ENCODE measurements at places on chromosomes 5 and 9. TPM values are rescaled to one million over a fixed set of nuclear protein-coding genes. Genes with fewer than 3 reads are reported as not detected.

DNA sequence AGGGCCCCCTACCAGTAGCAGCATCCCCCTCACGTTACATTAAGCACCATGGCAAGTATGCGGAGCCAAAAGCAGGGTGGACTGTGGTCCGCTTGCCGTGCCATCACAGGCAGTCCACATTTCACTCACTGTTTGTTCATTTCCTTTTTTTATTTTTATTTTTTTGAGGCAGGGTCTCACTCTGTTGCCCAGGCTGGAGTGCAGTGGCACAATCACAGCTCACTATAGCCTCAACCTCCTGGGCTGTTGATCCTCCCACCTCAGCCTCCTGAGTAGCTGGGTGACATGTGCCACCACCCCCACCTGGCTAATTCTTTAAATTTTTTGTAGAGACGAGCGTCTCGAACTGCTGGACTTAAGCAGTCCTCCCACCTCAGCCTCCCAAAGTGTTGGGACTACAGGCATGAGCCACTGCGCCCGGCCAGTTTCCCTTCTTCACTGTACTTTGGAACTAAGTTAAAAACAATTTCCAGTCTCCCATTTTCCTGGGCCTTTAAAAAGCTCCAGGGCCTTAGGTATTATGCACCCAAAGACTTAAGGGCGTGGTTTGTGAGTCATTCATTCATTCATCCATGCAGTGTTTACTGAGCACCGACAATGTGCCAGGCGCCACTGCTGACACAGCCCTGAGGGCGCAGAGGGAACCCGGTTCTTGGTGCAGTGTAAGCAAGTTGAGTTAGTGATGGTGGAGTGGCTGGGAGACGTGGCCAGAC, 19.9 kb downstream of the PRRX2 start:
- H3K27ac ChIP-seq, result no peak overlapping the region
- no peak for DNase-seq
- H3K4me3 ChIP-seq, result no peak overlapping the region
- H3K36me3 ChIP-seq, result no peaks in the 10 kb centered on the region

Gene IL9
- total RNA-seq, result not detected

- H3K27me3 ChIP-seq, result no peaks in the 10 kb centered on the region
- H3K27ac ChIP-seq, result no peak overlapping the region
- H3K36me3 ChIP-seq, result no peaks in the 10 kb centered on the region
- no peaks in the 10 kb centered on the region for H3K4me1 ChIP-seq
- H3K4me3 ChIP-seq, result no peak overlapping the region
These were observed 175.8 kb upstream of the CHD1 start for GRCh38 chr5:99104538-99105132.

Gene PDE8B
- 25.5 TPM for total RNA-seq

- no peak overlapping the region for H3K27ac ChIP-seq
- no peak for DNase-seq
- H3K36me3 ChIP-seq, result no peaks in the 10 kb centered on the region
- no peak overlapping the region for H3K4me3 ChIP-seq
These were observed 175.2 kb downstream of the PSAT1 start for GRCh38 chr9:78472111-78472510.

Gene BARHL1
- not detected for total RNA-seq

- H3K27ac ChIP-seq, result no peak overlapping the region
- no peak for DNase-seq
- no peak overlapping the region for H3K4me3 ChIP-seq
- H3K36me3 ChIP-seq, result no peaks in the 10 kb centered on the region
- no peaks in the 10 kb centered on the region for H3K4me1 ChIP-seq
- H3K27me3 ChIP-seq, result no peaks in the 10 kb centered on the region
These were observed 42.1 kb downstream of the PCDH1 start for GRCh38 chr5:141835928-141836670.

DNA sequence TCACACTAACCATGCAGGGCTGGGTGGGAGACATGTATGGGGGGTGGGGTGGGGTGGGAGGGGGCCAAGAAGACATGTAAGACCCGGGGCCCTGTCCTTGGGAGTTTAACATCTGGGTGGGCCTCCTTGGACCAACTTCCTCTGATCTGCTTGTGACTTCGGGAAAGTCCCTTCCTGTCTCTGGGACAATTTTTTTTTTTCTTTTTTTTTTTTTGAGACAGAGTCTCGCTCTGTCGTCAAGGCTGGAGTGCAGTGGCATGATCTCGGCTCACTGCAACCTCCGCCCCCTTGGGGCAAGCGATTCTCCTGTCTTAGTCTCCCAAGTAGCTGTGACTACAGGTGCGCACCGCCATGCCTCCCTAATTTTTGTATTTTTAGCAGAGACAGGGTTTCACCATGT, 23.8 kb upstream of the IER5L start:
- H3K27ac ChIP-seq, result no peak overlapping the region
- no peak for DNase-seq
- H3K36me3 ChIP-seq, result no peaks in the 10 kb centered on the region
- H3K4me1 ChIP-seq, result no peaks in the 10 kb centered on the region
- H3K27me3 ChIP-seq, result no peaks in the 10 kb centered on the region

GRCh38 chr5:181207214-181207959, 2.4 kb upstream of the TRIM7 start:
- no peaks in the 10 kb centered on the region for H3K4me1 ChIP-seq
- peak overlapping the region; percentile 16 for H3K4me3 ChIP-seq
- peak overlapping the region; percentile 48 for H3K27ac ChIP-seq
- no peaks in the 10 kb centered on the region for H3K27me3 ChIP-seq
- DNase-seq, result peak; percentile 77
- no peaks in the 10 kb centered on the region for H3K36me3 ChIP-seq

Gene BTNL8
- 0.30 TPM for total RNA-seq

GRCh38 chr5:109681763-109682162, 8.0 kb upstream of the MAN2A1 start:
- no peak overlapping the region for H3K27ac ChIP-seq
- no peaks in the 10 kb centered on the region for H3K27me3 ChIP-seq
- DNase-seq, result no peak
- H3K4me1 ChIP-seq, result no peaks in the 10 kb centered on the region
- H3K36me3 ChIP-seq, result no peaks in the 10 kb centered on the region
- H3K4me3 ChIP-seq, result no peak overlapping the region

- no peaks in the 10 kb centered on the region for H3K27me3 ChIP-seq
- H3K4me3 ChIP-seq, result no peak overlapping the region
- no peaks in the 10 kb centered on the region for H3K36me3 ChIP-seq
- H3K4me1 ChIP-seq, result no peaks in the 10 kb centered on the region
These were observed 73.4 kb downstream of the FBXO38 start for GRCh38 chr5:148457183-148457620.

Gene F12
- total RNA-seq, result 0.23 TPM

Gene C6
- 3.0 TPM for total RNA-seq

Gene PRR16
- 14.2 TPM for total RNA-seq

- no peaks in the 10 kb centered on the region for H3K36me3 ChIP-seq
- H3K27me3 ChIP-seq, result no peaks in the 10 kb centered on the region
- no peak overlapping the region for H3K27ac ChIP-seq
- H3K4me1 ChIP-seq, result no peaks in the 10 kb centered on the region
These were observed 38.6 kb downstream of the SLC44A1 start for GRCh38 chr9:105282870-105283621.

DNA sequence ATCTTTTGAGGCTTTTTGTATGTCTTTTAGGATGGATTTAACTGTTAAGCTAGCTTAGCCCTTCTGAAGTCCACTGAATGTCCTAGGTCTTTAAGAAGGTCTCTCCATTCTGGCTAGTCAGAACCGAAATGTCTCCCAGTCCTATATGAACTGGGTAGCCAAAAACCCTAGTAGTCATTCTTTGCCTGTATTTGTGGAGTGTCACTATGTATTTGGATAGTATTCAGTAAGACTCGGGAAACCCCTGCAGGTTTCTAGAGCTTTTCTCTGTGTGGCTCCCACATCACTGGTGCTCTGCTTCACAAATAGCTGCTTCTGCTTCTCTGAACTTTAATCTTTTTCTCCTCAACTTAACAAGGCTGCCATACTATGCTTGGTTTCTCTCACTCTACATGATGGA, 68.0 kb downstream of the RIC1 start:
- DNase-seq, result no peak
- H3K27me3 ChIP-seq, result no peaks in the 10 kb centered on the region
- no peak overlapping the region for H3K4me3 ChIP-seq
- no peak overlapping the region for H3K27ac ChIP-seq
- no peaks in the 10 kb centered on the region for H3K36me3 ChIP-seq

GRCh38 chr5:133996683-133997252, 8.0 kb downstream of the VDAC1 start:
- H3K27ac ChIP-seq, result no peak overlapping the region
- H3K36me3 ChIP-seq, result no peaks in the 10 kb centered on the region
- no peak overlapping the region for H3K4me3 ChIP-seq
- no peak for DNase-seq
- no peaks in the 10 kb centered on the region for H3K27me3 ChIP-seq

Gene MORN5
- not detected for total RNA-seq

DNA sequence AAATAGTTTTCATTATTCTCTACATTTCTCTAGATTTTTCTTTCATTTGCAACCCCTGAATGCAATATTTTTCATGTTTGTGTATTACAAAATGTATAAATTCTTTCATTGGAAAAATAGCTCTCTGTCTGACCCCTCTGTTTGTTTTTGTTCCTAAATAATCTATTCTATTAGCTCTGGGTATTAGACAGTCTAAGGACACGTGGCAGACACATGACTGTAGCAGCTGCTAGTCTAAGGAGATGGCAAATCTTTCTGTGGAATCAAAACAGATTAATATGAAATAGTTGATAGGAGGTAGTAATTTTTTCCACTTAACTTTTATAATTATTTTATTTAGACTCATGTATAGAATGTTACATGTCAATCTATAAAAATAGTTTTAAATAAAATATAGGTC, 21.4 kb upstream of the SPATA9 start:
- no peaks in the 10 kb centered on the region for H3K4me1 ChIP-seq
- no peaks in the 10 kb centered on the region for H3K27me3 ChIP-seq
- H3K4me3 ChIP-seq, result no peak overlapping the region
- no peaks in the 10 kb centered on the region for H3K36me3 ChIP-seq
- H3K27ac ChIP-seq, result no peak overlapping the region

Gene SH3PXD2B
- total RNA-seq, result 43.3 TPM

Gene CDH9
- not detected for total RNA-seq

DNA sequence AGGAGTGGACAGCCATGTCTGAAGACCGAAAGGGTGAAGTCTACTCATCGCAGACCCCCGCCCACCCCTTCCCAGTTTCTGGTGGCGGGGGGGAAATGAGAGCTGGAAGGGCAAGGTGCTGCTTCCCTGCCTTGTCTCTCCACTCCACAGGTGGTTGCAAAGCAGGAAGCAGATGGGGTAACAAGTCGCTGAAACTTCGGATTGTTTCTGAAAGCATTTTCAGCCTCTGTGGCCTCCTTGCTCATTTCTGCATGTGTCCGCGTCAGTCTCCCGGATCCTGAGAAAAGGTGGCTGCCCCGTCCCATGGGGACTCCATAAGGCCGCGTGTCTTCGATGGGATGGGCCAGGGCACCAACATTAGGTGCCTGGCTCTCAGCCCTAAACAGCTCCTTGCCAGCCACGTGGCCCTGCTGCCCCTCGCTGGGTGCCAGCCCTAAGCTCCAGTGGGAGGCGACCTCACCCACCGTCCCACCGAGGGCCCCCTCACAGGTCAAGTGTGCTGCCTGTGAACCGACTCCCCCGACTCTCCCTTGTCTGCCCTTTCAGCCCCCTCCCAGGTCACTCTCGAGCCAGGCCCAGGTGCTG, 971 bp downstream of the PHYKPL start:
- H3K27ac ChIP-seq, result no peak overlapping the region
- H3K4me1 ChIP-seq, result peaks cover 2% of the 10 kb centered on the region
- DNase-seq, result no peak
- H3K36me3 ChIP-seq, result peaks cover 9% of the 10 kb centered on the region

DNA sequence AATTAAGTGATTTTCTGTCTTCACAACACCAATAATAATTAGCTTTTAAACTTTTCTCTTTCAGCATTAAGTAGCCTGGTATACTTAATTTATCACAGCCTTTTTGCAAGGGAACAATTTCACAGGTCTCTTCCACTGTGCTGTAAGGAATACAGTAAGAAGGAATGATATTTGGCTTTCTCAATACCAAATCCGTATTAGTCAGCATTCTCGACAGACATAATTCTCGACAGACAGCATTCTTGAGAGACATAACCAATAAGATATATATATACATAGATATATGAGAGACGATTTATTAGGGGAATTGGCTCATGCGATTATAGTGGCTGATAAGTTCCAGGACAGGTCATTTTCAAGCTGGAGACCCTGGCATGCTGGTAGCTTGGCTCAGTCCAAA, 18.0 kb downstream of the PRKAA1 start:
- DNase-seq, result no peak
- H3K27ac ChIP-seq, result no peak overlapping the region
- no peaks in the 10 kb centered on the region for H3K36me3 ChIP-seq

GRCh38 chr9:95023217-95024003, 294.1 kb downstream of the FANCC start:
- peak; percentile 68 for DNase-seq
- peak overlapping the region; percentile 80 for H3K27ac ChIP-seq
- H3K27me3 ChIP-seq, result no peaks in the 10 kb centered on the region
- peaks cover 9% of the 10 kb centered on the region for H3K4me1 ChIP-seq
- no peak overlapping the region for H3K4me3 ChIP-seq

Gene PCDHAC1
- 0.36 TPM for total RNA-seq

GRCh38 chr5:172855597-172856292, 21.7 kb downstream of the ERGIC1 start:
- peak; percentile 90 for DNase-seq
- H3K27me3 ChIP-seq, result no peaks in the 10 kb centered on the region
- no peaks in the 10 kb centered on the region for H3K4me1 ChIP-seq
- peak overlapping the region; percentile 71 for H3K27ac ChIP-seq
- no peak overlapping the region for H3K4me3 ChIP-seq

Gene LYRM7
- 7.1 TPM for total RNA-seq

Gene LMX1B
- total RNA-seq, result 1.6 TPM

- no peaks in the 10 kb centered on the region for H3K36me3 ChIP-seq
- H3K4me1 ChIP-seq, result no peaks in the 10 kb centered on the region
- no peak overlapping the region for H3K4me3 ChIP-seq
- no peaks in the 10 kb centered on the region for H3K27me3 ChIP-seq
These were observed 803.8 kb upstream of the ZNF608 start for GRCh38 chr5:125550274-125550673.

Gene MED7
- 11.6 TPM for total RNA-seq

GRCh38 chr5:164577742-164578141, 1072.3 kb downstream of the MAT2B start:
- no peaks in the 10 kb centered on the region for H3K27me3 ChIP-seq
- DNase-seq, result no peak
- H3K36me3 ChIP-seq, result no peaks in the 10 kb centered on the region
- no peak overlapping the region for H3K4me3 ChIP-seq
- H3K4me1 ChIP-seq, result no peaks in the 10 kb centered on the region

Gene ABLIM3
- 46.0 TPM for total RNA-seq

- H3K4me3 ChIP-seq, result no peak overlapping the region
- H3K36me3 ChIP-seq, result no peaks in the 10 kb centered on the region
- DNase-seq, result no peak
- no peaks in the 10 kb centered on the region for H3K27me3 ChIP-seq
- H3K27ac ChIP-seq, result no peak overlapping the region
These were observed 131.4 kb downstream of the MRPL36 start for GRCh38 chr5:1668141-1668721.

Gene NEUROG1
- total RNA-seq, result not detected
